GM20000 (cell line): ENCODE measurements at places on chromosomes 7 and 10.

GRCh38 chr10:47192273-47192672 is 107.7 kb upstream of the GDF10 start:
- DNase-seq: no peak

DNA sequence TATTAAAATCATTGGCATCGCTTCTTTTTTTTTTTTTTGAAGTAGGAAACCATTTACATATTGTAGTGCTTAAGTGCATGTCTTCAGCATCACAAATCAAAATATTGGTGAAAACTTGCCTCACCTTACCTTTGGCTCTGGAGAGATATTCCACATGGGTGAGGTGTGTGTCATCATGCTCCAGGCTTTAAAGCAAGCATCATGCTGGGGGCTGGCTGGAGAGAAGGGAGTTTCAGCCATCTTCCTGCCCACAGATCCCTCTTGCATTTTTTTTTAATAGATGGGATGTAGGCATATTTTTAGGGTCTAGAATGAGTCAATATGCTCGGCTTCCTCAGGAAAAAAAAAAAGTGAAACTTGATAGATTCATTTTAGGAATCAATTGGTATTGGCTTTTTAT is 2.3 kb upstream of the INSYN2A start:
- DNase-seq: no peak

- DNase-seq: no peak
Measured at GRCh38 chr10:122126763-122127659, 138.0 kb downstream of the TACC2 start.

GRCh38 chr7:123824754-123825067 is 20.3 kb upstream of the HYAL4 start:
- no peak for DNase-seq

DNA sequence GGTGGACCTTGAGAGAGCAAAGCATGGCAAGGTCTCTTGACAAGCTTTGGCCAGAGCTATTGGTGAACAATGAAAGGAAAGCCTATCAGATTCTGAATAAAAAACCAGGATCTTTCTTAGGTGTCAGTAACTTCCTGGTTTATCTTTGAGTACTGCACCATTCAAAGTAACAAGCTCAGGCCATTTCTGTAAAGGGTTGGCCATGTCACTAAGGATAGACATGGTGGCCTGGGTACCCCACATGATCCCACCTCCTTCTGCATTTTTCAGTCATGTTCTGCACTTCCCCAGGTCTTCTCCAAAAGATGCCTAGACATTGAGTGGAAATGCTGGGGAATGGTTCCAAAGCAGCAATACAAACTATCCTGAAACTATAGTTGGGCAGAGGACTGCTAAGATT is 242.0 kb downstream of the ARHGAP12 start:
- DNase-seq: no peak

GRCh38 chr10:123390332-123390731 is 236.1 kb downstream of the BUB3 start:
- no peak for DNase-seq
